ENCODE measurements at places on chromosomes 3 and 15. TPM values are rescaled to one million over a fixed set of nuclear protein-coding genes. Genes with fewer than 3 reads are reported as not detected.
A peak's percentile ranks its signal among the peaks of the same experiment; 100 is the strongest.

The CYP8B1 gene
- not detected for total RNA-seq

The NCEH1 gene
- total RNA-seq, result 28.9 TPM

The SMAD6 gene
- 4.8 TPM for total RNA-seq

The BNC1 gene
- 0.54 TPM for total RNA-seq

The ACAD9 gene
- total RNA-seq, result 34.4 TPM

The PRR20G gene
- total RNA-seq, result not detected

The MAGEL2 gene
- total RNA-seq, result under 0.01 TPM

The VEPH1 gene
- total RNA-seq, result 130 TPM

The CLDN16 gene
- under 0.01 TPM for total RNA-seq

The SLC15A2 gene
- total RNA-seq, result 0.18 TPM

The OXTR gene
- total RNA-seq, result 56.1 TPM

The KIF23 gene
- 70.5 TPM for total RNA-seq

The IGF2BP2 gene
- total RNA-seq, result 126 TPM

The DGKG gene
- total RNA-seq, result 2.5 TPM

DNA sequence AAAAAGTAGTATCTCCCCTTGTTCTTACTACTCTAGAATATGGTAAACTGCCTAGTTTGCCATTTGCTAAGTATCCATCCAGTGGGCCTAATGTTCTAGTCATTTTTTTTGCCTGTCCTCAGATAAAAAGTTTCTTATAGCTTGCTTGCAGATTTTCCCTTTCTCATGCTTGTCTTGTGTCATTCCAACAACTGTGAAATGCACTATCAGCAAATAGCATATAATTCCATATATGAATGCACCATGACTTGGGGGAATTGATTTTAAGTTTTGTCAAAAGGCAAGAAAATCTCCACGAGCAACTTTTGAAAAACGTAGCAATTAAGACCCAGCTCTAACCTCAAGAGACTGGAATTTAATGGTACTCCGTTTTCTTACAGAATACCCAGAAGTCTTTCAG, 286.2 kb upstream of the GPR149 start:
- no peak for DNase-seq

GRCh38 chr15:36449662-36450145, 129.7 kb upstream of the CDIN1 start:
- peak; percentile 35 for DNase-seq

- no peak for DNase-seq
Measured at GRCh38 chr3:144930431-144930830, 958.8 kb downstream of the DIPK2A start.

- no peak for DNase-seq
Measured at GRCh38 chr15:58544756-58545155, 113.0 kb downstream of the LIPC start.

DNA sequence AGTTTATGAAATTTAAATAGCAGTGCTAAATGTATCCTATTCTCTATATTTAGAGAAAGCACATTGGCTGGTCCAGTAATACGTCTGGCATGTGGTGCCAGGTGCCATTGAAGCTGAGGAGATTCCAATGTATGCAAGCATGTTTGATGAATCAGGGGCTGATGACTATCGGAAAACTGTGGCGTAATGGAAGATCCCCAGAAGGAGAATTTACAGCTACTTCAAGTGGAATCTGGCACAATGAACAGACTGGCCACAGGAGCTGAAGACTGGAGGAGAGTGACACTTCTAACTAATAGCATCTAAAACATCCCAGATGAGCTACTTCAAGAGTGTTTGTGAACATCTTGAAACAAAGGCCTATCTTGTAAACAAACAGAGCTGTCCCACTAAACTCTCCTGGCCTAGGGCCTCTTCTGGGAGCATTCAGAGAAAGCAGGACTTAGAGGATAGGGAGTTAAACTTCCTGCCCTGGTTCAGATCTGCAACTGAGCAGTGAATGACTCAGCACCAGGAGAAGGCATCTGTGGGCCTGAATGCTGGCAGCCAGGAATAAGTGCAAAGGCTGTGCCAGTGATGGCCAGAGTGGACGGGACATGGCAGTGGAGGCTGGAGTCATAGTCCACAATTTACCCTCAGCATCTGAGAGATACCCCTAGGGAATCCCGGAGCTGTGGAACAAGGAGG, 15.2 kb upstream of the ACTC1 start:
- peak; percentile 100 for DNase-seq

DNA sequence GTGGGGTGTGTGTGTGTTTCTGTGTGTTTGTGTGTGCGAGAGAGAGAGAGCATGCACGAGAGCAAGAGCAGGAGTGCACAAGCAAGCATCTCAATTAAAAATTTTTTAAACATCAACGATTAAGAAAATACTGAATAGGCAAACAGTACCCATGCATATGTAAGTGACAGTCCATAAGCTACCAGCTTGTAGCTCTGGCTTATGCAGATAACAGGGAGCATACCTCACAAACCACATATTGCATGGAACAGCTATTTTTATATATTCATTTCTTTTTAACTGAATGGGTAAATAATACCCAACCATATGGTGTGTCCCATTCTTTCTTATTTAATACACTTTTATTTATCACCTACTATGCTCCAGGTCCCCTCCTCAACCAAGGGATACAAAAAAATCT, 234.5 kb downstream of the KBTBD8 start:
- no peak for DNase-seq

DNA sequence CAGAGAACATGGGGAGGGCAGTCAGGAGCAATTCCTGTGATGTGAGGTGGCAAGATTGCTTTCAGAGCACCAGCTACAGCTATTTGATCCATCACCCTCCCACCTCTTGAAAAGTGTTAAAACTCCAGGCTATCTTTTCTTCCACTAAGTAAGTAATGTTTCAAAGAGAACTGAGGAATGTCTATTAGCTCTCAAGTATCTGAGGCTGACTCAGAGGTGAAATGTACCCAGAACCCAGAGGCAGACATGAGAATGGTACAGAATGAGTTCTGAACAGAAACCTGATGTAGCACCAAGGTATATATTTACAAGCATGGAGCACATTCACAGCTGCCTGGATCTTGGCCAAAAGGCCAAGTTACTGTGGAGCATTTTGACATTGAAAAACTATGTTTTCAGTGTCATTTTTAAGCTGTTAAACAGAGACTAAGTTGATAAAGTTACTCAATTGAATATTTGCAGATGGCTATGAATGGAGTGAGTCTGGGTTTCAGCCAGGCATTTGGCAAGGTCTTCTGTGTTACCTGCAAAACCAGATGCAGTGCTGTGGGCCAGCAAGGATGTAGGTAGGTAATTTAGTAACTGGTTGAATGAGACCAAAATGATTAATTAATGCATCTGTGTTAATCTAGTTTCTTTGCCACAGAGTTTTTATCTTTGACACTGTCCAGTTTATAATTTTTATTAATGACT, 227.7 kb upstream of the CD96 start:
- DNase-seq, result no peak

- DNase-seq, result no peak
Measured at GRCh38 chr3:86416334-86416733, 574.6 kb downstream of the VGLL3 start.

- DNase-seq, result no peak
Measured at GRCh38 chr3:190716961-190717360, 145.5 kb downstream of the GMNC start.

DNA sequence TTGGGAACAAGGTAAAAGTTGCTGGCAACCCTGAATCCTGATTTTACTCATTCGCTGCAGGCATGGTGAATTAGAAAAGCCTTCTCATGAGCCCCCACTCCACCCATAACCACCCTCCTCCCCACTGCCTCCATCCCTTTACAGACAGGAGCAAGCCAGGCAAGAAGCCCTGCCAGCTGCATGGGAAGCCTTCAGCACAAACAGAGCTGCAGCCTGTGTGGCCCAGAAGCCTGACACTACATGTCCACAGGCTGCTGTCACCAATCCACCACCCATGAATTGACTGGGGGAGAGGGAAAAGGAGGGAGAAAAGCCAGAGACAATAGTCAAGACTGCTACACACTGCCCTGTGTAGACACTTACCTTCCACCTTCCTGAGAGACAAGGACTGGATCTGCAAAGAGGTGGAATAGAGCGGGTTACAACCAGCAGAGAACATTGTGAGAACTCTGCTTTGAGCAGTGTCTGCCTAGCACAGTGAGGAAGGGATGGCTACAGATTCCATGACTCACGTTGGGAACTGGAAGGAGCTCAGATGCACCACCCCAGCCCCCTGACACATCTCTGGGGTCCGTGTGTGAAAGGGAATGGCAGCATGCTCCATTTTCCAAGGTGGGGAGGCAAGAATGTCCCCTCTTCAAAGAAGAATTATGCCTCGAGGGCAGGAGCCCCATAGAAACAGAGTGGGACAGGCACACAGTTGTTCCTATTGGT, 33.9 kb downstream of the DZIP1L start:
- peak; percentile 82 for DNase-seq

- DNase-seq, result no peak
Measured at GRCh38 chr3:169389211-169389924, 274.1 kb downstream of the MECOM start.

DNA sequence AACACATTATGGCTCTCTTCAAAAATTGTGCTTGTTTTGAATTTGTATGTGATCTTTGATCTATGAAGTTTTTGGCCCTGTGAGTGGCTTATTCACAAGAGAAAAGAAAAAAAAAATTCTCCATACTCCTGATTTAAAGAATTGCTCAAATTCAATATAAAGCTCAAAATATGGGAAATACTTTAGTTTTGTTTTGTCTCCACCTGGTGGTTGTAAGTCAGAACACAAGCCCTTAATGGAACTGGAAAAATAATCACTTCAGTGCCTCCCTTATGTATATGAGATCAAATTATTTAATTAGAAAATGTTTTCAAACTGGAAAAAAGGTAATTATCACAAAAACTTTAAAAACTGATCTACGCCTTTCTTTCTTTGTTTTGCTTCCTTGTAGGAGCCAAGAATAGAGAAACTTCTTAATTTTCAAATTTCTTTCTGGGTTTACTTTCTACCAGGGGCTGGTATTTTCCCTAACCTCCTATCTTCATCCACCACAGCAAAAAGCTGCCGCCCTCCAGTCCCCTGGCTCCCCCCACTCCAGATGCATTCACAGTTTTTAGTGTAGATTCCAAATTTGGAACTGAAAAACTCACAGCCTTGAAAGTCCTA, 50.6 kb downstream of the SERP1 start:
- peak; percentile 60 for DNase-seq

DNA sequence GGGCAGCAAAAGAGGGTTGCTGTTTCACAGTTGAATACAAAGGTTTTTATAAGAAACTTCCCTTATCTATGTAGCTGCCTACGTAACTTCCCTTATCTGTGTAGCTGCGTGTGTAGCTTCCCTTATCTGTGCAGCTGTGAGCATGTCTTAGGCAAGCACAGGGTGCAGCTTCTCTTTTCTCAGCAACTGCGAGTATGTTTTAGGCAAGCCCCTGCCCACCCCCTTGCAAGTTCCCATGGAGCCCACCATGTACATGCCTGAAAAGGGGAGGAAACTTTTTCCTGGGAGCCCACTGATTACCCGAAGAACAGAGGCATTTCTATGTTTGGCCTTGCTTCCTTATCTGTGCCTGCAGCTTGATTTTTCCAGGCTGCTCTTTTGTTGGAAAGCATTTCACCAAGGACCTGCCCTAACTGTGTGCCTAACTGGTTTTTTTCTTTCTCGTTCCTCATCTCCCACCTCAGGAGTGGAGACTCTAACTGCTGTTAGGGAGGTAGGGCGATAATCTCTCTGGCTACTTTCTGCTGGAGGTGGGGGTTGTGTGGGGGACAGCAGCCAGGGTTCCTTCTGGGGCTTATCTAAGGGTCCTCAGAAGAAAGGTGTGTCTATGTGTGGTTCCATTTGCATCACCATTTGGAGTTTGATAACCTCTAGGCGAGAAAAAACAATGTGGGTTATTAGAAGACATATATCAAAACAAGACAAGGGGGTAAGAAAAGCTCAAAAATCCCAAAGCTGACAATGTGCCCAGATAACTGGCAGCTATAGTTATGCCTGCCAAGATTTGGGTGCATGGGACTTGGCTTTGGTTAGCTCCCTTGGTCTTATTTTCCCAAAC, 26.0 kb downstream of the SORD start:
- peak; percentile 40 for DNase-seq

GRCh38 chr3:166445865-166446264, 608.6 kb upstream of the BCHE start:
- peak; percentile 4 for DNase-seq

GRCh38 chr3:126320517-126321293, 36.5 kb downstream of the KLF15 start:
- no peak for DNase-seq

- no peak for DNase-seq
Measured at GRCh38 chr3:179174898-179175297, 26.7 kb downstream of the PIK3CA start.

- DNase-seq, result peak; percentile 87
Measured at GRCh38 chr15:94174399-94174802, 57.0 kb upstream of the MCTP2 start.

DNA sequence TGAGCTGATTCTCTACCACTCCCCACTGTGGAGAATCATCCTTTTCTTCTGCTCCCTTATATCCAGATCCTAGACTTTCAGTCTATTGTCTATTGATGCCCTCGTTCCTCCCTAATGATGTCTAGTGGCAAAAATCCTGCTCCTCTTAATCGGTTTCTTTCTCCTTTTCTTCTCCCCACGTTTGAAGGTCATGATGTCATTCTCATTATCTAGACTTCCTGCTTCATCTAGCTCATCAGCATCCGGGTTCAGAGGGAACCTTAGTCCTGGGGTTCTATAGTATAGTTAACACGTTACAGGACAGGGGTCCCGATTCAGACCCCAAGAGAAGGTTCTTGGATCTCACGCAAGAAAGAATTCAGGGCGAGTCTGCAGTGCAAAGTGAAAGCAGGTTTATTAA, 14.9 kb upstream of the ALDH1A2 start:
- DNase-seq, result no peak

GRCh38 chr3:54134713-54135112, 12.4 kb downstream of the CACNA2D3 start:
- DNase-seq, result no peak

DNA sequence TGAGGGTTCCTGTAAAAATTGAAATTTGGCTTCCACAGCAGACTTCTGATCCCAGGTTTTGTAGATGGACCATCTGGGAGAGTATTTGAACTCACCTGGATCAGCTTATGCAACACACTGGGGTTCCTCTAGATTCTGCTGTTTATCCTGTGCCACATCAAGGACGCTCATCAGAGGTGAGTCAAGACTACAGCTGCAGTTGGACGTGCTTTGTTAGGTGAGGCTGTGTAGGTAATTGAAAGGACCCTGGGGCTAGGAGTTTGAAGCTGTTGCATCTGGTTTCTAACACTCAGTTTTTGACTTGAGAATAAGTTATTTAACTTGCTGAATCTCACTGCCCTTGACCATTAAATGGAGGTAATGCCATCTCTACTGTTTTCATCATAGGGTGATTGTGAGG, 394.2 kb downstream of the EDEM1 start:
- no peak for DNase-seq

- DNase-seq, result no peak
Measured at GRCh38 chr3:115651599-115651998, 28.3 kb downstream of the GAP43 start.

DNA sequence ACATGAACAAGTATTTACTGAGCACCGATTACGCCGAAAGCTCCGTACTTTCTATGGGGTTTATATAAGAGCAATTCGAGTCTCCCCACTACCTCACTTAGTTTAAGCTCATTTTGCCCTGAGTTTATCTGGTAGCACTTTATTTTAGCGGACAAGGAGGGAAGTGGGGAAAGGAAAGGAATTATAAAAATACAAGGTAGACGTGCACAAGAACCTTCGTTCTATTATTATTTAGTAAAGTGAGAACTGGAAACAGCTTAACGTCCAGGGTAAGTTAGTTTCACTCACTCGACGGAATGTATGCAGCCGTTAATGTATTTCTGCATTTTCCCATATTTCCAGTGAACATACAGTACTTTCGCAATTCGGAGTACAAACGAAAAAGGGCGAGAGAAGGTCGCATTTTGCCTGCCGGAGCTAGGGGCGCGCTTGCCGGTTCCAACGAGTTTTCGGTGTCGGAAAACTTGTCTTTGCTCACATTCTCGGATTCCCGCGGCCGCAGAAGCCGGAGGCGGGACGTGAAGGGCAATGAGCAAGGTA, 1.2 kb upstream of the STT3B start:
- DNase-seq, result peak; percentile 12
